Stimulated activated CD8-positive, alpha-beta memory T cell treated with anti-CD3 and anti-CD28 coated beads, Interleukin-15, amount 100 ng/mL, for 1 hour (primary cell): ENCODE measurements at places on chromosomes 4 and X.

- no peak for DNase-seq
These were observed 17.0 kb upstream of the MAGED1 start for GRCh38 chrX:51876441-51876840.

GRCh38 chrX:21800344-21800770 is 39.1 kb upstream of the MBTPS2 start:
- no peak for DNase-seq

GRCh38 chrX:63818156-63818555 is 33.1 kb upstream of the ARHGEF9 start:
- no peak for DNase-seq

DNA sequence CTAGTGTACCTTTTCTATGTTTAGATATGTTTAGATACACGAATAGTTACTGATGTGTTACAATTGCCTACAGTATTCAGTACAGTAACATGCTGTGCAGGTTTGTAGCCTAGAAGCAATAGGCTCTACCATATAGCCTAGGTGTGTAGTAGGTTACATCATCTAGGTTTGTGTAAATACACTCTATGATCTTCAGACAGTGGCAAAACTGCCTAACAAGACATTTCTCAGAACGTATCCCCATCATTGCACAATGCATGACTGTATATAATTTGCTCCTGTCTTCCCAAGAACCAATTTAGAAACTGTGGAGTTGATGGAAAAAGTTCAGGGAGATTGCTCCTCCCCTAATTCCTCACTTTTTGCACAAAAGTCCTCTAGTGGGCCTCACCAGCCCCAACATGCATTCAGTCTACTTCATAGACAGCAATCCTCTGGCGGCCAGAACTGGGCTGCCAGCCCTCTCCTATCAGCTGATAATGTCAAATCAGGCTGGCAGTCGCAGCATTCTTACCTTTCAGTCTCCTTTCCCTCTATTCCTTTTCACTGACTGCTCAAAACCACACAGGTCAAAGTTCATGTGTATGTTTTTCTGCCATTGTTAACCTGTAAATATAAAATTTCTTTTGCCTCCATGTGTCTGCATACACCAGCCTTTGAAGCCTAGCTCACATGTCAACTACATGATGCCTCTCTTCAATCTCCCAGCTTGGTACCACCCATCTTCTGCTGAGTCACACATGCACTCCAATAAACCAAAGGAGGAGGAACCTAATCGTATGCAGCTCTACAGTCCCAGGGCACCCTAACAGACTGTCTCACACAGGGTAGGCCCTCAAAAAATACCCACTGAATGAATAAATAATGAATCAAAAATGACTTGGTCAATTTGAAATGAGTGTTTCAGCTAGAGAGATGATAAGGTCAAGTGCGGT is 32.0 kb downstream of the BCLAF3 start:
- DNase-seq: no peak

GRCh38 chr4:7524843-7525242 is 90.1 kb upstream of the PSAPL1 start:
- DNase-seq: no peak
